ENCODE measurements at places on chromosomes 4 and X. TPM values are rescaled to one million over a fixed set of nuclear protein-coding genes. Genes with fewer than 3 reads are reported as not detected.

GRCh38 chr4:128527351-128527750 is 239.7 kb upstream of the PGRMC2 start:
- DNase-seq = no peak

GRCh38 chr4:37666625-37667071 is 19.5 kb downstream of the RELL1 start:
- DNase-seq = no peak

CD38 gene
- 0.64 TPM for polyA plus RNA-seq

DNA sequence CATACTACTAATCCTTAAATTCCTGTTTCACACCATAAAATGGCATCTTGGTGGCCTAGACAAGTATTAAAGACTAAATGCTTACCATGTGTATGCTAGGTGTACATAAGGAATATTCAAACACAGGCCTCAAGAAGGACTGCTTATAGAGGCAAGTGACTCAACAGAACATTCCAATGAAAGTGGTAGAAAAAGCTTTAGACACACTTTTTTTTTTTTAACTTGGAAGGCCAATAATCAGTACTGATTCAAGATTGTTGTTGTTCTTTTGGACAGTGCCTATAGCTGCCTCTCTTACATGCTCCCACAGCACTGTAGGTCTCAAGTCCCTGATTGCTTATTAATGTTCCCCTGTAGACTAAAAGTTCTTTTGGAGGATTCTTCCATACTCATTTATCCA is 77.6 kb downstream of the FBXL5 start:
- no peak for DNase-seq

FANCB gene
- 3.5 TPM for polyA plus RNA-seq

DNA sequence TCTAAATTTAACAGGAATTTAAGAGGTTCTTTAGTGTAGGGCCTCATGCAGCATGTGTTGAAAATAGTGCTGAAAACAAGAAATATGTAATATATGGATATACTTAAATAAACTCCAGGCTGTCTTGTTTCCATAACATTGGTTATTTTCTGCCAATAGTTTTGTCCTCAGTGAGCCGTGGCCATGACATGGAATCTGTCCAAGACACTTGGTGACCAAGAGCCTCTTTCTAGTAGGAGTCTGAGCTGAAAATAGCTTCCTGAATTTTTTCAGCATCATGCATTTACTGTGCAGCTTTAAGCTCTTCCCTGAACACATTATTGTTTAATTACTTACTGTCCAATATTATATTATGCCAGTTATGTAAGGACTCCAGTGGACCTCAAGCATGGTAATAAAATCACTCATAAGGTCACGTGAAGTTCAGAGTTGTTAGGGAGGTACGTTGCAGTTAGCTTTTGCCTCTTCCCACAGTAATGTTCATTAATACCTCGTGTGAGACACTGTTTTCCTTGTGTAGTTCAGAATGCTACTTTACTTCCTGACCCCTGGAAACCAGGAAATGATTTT is 488.2 kb downstream of the GRID2 start:
- DNase-seq = no peak

SPANXA1 gene
- polyA plus RNA-seq = not detected

CT47A1 gene
- polyA plus RNA-seq = not detected

DNA sequence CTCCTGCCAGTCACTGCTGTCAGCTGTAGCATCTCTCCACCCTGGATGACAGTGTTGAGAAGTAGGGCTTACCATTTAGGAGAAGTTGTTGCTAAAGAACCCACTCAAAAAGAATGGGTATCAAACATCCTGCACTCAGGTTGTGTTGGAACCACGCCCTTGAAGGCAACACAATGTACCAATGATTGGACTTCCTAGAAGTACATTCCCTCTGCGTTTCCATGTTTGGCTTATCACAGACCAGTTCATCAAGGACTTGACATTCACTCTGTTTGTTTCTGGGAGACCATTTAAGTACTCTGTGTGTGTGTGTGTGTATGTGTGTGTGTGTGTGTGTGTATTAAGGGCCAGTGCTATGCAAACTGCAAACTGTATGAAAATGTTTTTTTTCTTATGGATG is 200.6 kb upstream of the GATB start:
- no peak for DNase-seq

- no peak for DNase-seq
These were observed 11.6 kb downstream of the ARHGAP24 start for GRCh38 chr4:85486425-85487086.

- DNase-seq = no peak
These were observed 42.8 kb downstream of the PDE5A start for GRCh38 chr4:119585771-119586170.

- no peak for DNase-seq
These were observed 228.8 kb downstream of the SPCS3 start for GRCh38 chr4:176548571-176548970.

DNA sequence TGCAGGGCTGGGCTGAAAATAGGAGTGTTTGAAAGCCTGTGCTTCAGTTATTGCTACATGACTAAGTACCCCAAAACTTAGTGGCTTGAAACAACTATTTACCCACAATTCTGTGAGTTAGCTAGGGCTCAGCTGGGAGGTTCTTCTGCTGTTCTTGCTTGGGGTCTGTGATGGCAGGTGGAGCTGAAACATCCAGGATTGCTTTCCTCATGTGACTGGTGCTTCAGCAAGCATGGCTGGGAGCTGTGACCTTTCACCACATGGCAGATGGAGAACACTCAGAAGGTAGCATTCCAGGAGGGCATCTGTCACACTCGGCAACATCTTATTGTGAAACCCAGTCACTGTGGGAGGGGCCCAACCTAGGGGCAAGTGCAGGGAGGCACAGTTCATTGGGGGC is 57.0 kb upstream of the TBC1D14 start:
- no peak for DNase-seq

- DNase-seq = no peak
These were observed 118.6 kb downstream of the COL4A5 start for GRCh38 chrX:108558217-108558616.

GRCh38 chrX:130719413-130719812 is 183.6 kb downstream of the ENOX2 start:
- DNase-seq = no peak

DNA sequence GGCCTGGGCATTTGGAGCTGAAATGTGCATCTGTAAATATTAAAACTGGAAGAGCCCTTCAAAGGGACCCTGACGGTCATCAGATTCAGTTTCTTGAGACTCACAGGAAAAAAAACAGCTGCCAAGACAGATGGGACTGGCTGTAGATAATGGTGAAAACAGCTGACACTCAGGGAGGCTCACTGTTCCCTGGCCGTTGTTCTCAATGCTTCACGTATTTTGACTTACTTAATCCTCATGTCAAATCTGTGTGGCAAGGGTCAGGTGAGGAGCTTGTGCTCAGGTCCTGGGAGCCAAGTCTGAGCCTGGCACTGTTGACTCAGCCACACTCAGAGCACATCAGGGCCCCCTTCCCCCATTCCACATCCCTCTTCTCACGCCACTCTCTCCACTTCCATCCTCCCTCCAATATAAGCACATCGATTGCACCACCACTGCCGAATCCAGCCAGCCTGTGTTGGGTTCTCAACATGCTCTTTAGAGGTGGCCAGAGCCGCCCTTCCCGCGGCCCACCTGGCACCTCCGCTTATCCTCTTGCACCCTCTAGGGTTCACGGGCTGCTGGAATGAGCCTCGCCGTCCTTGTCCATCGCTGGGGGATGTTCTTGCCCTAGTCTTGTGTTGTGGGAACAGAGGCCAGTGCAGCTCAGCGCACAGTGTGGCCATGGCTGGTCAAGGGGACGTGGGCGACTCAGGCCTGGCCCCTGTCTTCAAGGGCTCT is 40.1 kb downstream of the EVC start:
- no peak for DNase-seq

GRCh38 chr4:80142394-80143306 is 54.7 kb upstream of the PRDM8 start:
- no peak for DNase-seq

DNA sequence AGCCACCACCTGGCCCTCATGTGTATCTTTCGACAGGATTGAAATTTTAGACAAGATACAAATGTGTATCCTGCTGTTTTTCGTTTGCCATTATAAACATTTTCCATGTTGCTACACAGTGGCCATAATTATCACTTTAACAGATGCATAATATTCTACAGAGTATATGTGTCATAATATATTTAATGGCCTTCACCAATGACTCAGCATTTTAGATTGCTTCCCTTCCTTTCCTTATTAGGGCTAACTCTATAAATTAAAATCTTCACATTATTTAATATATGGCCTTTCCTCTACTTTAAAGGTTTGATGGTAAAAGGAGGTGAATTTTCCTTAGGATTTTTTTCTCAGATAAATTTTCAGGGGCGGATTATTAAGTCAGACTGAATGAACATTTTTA is 97.4 kb downstream of the HS6ST2 start:
- no peak for DNase-seq

DNA sequence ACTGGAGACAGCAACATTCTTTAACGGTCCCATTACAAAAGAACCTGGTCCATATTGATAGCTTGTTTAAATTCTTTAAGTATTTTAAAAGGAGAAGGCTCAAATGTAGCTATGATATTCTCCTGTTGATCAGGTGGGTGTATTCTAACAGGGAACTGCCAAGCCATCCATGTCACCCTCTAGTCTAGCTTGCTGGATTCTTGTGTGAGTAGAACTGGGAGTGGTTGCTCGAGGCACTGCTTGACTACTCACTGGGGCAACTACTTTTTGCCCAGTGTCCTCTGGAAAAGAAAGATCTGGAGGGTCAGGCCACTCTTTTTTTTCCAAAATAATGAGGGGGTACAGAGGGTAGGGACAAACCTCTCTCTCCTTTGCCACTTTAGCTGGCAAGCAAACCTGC is 155.1 kb downstream of the ZNF518B start:
- no peak for DNase-seq

SH3D19 gene
- 27.6 TPM for polyA plus RNA-seq

DNA sequence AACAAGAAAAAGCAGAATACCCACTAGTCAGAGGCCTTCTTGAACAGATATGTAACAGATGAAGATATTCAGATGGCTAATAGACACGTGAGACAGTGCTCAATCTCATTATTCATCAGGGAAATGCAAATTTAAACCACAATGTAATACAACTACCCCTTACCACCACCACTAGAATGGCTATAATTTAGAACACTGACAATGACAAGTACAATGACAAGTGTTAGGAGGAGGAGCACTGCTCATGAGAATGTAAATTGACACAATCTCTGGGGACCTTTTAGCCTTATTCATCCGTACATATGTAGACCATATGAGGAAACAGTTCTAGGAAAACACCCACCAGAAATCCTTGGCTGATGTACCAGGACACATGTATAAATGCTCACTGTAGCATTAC is 13.1 kb downstream of the ZNF81 start:
- DNase-seq = no peak

GRCh38 chr4:7155590-7156071 is 36.7 kb upstream of the SORCS2 start:
- DNase-seq = no peak

- DNase-seq = no peak
These were observed at the start of gene TMEM271 for GRCh38 chr4:576245-576821. Gene TMEM271, minus strand, starts transcription at chr4:576295. Its CDS starts 233 bp downstream, at chr4:576062.

GRCh38 chr4:87543835-87544461 is 14.8 kb upstream of the SPARCL1 start:
- no peak for DNase-seq

CFI gene
- 79.1 TPM for polyA plus RNA-seq

DNA sequence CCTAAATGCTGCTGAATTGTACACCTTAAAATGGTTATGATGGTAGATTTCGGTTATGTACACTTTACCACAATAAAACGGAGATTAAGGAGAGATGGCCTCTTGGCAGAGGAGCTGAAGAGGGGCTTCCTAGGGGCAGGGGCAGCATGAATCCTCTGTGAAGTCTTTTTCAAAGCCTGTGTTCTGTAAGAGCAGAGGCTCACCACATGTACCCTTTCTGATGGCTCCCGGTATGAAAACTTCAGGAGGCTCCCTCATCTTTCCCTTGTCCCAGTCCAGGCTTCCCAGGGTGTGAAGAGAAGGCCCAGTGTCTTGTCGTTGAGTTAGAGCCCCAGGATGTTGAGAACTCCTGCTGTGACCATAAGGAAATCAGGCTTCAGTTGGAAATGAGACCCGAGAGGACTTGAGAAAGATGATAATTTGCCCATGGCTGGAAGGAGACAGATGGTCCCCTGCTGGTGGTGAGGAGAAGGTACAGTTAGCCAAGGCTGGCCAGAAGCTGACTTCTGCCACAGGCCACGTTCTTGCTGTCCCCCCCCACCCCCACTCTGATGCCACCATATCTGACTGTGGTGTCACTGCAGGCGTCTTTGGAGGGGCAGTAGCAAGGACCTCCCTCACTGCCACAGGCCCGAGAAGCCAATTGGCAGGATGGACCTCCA is 31.8 kb upstream of the MTM1 start:
- no peak for DNase-seq

MAGEC3 gene
- 0.84 TPM for polyA plus RNA-seq

DNA sequence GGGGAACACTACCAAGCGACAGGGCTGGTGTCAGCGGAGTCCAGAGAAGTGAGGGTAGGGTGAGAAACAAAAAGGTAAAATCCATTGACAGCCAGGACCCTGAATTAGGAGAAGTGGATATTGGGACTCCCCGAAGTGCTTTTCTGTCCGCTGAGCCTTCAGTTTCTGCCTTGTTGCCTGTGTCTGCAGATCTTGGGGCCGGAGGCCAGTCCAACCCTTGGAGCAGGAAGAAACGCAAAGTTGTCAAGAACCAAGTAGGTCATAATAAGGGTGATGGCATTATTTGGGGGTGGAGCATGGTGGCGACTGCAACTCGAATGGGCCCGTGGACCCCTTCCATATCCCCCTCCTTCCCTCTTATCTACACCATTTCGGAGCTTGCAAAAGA is 1.0 kb downstream of the ARMCX1 start:
- DNase-seq = no peak

DNA sequence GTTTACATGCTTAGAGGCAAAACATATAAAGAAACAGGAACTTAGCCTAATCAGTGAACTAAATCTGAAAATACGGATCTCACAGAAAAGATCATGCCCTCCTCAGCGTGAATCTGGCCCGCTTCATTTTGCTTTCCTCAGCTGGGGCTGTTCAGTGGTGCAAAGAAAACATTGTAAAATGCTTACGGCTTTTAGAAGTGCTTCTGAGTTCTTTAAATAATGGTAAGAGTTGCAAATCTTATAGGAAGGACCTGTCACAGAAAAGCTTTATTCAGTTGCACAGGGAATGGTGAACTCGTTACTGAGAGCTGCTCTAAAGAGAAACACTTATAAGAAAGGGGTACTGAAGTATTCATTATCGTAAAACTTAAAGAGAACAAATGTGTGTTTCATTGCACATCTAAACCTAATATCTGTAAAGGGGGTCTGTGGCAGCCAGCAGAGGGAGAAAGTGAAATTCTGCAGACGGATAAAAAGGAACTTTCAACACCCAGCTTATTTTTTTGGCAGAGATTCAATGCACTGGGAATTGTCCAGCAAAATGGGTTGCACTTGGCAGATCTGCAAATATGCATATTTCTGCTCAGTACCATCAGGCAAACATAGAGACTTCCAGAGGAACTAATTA is 139.2 kb upstream of the ANK2 start:
- peak; percentile 34 for DNase-seq

RPS6KA3 gene
- 24.9 TPM for polyA plus RNA-seq

- DNase-seq = no peak
These were observed 51.7 kb downstream of the RPGR start for GRCh38 chrX:38275615-38276014.

RPS6KA6 gene
- polyA plus RNA-seq = 18.1 TPM

GRCh38 chrX:104168127-104168526 is 1.9 kb downstream of the FAM199X start:
- DNase-seq = no peak

GRCh38 chr4:110248100-110248499 is 49.7 kb upstream of the ELOVL6 start:
- DNase-seq = no peak

- no peak for DNase-seq
These were observed 675.8 kb upstream of the SLIT2 start for GRCh38 chr4:19575924-19576323.
